ENCODE measurements at places on chromosomes 5 and 9. TPM values are rescaled to one million over a fixed set of nuclear protein-coding genes. Genes with fewer than 3 reads are reported as not detected.

The ADRB2 gene
- 0.11 TPM for total RNA-seq

The OR2V1 gene
- not detected for total RNA-seq

The CPLANE1 gene
- 4.8 TPM for total RNA-seq

The TAF1L gene
- total RNA-seq, result not detected

The LECT2 gene
- total RNA-seq, result not detected

The INSL6 gene
- total RNA-seq, result not detected

The IFNA16 gene
- total RNA-seq, result not detected

The KLHL9 gene
- total RNA-seq, result 21.6 TPM

The ENTR1 gene
- 114 TPM for total RNA-seq

The CDO1 gene
- 1.4 TPM for total RNA-seq

DNA sequence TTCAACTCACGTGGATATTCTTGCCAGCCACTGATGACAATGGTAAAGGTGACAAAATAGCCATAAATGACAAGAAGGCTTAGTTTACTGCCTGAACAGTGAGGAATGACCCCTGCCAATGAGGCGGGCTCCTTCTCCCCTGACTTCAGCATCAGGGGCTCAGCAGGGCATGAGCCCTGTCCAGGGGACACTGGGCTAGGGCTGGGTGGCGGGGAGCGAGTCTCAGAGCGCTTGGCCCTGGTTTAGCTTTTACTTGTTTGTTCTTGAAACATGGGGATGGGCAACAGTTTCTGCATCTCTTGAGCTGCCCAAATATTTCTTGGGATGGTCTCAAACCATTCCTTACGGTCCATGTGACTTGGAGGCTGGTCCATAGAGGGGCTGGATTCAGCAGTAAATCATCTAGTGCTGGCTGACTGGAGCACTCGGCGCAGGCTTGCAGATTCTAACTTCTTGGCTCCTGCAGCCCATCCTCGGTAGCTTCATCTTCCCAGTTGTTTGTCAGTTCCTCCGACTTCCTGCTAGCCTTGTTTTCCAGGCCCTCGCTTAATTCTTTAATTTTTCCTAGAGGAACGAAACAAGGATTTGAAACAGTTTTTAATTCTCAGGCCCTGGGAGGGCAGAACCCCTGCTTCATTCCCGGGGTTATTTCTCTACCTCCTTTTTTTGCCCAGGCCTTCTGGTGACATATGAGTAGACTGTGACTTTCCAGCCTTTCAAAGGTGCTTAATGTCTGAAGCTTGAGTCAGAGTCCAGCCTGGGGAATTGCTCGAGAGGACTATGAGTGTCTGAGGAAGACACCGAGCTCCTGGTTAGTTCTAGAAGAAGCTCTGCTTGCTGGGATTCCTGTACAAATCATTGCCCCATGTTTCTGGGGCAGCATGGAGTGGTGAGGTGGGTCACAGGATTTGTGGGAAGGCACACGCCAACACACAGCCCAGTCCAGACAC lies 4.5 kb upstream of the HMCN2 start:
- DNase-seq, result no peak

- peak; percentile 46 for DNase-seq
These were observed 380.8 kb upstream of the CD180 start for GRCh38 chr5:67577424-67577823.

DNA sequence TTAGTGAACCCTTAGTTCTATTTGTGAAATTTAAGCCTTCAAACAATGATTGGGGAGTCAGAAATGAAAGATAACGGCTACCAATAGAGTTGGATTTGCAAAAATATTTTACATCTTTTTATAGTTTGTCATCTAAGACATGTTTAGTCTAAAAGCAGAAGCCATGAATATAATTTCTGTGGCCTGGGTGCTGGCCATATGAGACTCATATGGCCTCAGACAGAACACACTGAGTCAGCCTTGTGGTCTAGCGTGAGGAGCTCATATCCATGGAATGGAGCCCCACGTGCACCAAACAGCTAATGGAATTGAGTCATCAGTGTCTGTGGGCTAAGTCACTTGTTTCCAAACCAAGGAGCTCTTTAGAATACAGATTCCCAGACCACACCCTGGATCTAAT lies 240.7 kb upstream of the NREP start:
- DNase-seq, result peak; percentile 99

- peak; percentile 42 for DNase-seq
These were observed 71.4 kb downstream of the ASTN2 start for GRCh38 chr9:117343427-117343826.

DNA sequence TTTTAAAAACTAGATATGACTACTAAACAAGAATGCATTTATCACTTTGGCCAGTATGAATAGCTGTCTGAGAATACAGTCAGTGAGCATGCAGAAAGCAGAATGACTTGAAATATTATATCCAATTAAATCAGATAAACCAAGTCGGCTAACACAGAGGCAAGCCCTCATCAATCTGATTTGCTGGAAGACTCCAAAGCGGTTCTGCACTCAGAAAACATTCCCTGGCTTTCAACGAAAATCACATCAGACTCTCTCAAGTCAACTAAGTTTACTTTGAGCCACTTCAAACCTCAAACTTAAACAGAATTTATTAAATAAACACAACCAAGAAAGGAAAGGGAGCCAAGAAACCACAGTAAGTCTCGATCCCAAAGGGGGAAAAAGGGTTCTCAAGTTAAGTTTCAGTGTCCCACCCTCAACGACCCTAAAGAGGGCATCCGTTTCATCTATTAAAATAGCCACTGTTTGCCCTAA lies 1.4 kb downstream of the MYO10 start:
- peak; percentile 37 for DNase-seq

- DNase-seq, result no peak
These were observed 10.5 kb downstream of the GLRX start for GRCh38 chr5:95812074-95812471.

- DNase-seq, result no peak
These were observed 79.4 kb upstream of the CCDC112 start for GRCh38 chr5:115375893-115376292.

DNA sequence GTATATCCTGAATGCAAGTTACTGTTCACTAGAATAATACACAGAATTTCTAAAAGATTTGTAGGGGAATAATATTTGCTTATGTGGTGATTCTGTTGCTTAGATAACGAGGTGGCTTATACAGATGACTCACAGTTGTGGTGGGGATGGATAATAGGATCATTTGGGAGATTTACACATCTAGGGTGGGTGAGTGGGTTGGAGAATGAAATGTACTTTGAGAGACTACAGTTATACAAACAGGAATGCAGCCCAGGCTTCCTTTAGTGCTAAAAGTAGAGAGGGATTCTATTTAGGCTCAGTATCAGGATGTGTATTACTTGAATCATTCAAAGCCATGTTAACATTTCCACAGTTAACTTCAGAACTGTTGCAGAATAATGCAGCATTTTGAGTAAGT lies 1.8 kb downstream of the CTXN3 start:
- DNase-seq, result peak; percentile 60

GRCh38 chr5:172052450-172053236 lies 46.2 kb upstream of the FBXW11 start:
- DNase-seq, result no peak

GRCh38 chr5:96117771-96118651 lies 156.4 kb upstream of the ELL2 start:
- DNase-seq, result no peak

- no peak for DNase-seq
These were observed 22.8 kb downstream of the SARDH start for GRCh38 chr9:133715295-133715865.

DNA sequence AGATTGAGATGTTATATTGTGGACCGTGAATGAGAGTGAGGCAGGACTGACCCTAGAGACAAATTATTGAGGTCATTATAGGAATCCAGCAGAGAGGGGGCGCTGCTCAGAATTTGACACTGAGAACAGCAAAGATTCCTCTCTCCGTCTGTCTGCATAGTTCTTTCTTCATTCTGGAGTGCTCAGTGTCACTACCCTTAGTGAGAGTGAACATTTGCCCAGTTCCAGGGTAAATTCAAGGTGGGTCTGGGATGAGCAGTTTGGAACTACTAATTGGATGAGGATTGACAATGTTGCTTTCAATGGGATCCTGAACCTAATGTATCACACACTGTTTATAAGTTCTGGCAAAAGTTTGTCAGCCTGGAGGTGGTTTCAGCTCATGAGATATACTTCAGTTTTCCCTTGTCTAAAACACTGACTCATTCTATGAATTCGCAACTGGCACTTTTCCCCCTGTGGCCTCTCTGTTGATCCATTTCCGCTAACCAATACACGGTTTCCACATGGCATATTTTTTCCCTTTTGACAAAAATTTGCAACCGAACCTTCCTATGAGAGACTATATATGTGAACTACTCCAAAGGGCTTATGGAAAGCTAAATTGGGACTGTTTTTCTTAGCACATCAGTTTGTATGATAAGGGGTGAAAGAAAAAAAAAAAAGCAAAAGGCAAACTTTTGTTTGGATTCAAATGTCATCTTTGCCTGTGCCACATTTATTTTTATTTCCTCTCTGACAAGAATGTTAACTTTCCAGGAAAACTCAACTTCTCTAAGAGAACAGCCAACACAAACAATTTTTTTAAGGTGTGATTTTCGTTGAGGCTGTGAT lies 1240.7 kb upstream of the WWC1 start:
- DNase-seq, result peak; percentile 64

- DNase-seq, result no peak
These were observed at the start of gene TXNDC8 for GRCh38 chr9:110337727-110338126. TXNDC8 (minus strand) TSS chr9:110337863.

DNA sequence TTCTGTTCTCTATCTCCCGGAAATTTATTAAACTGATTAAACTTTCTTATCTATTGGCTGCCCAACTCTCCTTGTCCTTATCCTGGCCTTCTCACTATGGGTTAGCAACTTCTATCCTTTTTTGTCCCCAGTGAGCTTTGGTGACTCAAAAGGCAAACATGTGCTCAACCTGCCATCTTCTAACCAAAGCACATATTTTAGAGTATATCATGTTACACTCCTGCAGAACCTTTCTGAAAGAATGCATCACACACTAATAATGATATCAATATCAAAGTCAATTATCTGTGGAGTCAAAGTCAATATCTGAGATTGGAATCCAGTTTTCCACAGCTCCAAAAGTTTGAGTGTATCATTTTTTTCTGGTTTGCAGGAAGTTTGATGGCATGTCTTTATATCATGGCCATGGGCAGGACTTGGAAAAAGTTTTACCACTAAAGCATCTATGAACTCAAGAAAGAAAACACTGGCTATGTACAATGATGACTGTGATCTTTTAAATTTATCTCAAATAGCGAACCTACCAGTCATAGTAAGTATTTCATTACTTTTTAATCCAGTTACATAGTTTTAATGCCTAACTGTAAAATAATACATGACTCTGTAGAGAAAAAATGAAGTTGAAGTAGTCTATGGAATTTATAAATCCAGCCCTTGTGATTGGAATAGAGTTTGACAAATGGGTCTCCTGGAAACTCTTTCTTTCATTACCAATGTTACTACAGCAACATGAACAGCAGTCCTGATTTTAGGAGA lies 166.8 kb downstream of the DROSHA start:
- DNase-seq, result peak; percentile 34

- DNase-seq, result no peak
These were observed 24.3 kb downstream of the KCNV2 start for GRCh38 chr9:2741441-2742158.

GRCh38 chr9:104969116-104969515 lies 41.2 kb upstream of the ABCA1 start:
- DNase-seq, result no peak

DNA sequence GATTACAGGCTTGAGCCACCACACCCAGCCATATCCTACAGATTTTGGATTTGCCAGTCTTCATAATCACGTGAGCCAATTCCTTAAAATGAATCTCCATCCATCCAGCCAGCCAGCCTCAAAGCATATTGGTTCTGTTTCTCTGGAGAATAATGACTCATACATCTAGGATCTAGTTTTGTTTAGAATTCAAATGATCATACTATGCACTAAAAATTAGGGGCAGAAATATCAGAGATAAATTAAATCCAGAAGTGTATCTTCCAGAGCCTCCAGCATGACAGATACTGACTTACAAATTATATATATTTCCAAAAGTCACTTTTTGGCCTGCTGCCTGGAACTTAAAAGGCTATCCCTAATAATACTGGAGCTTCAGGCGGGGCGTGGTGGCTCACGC lies 119.1 kb upstream of the NR5A1 start:
- DNase-seq, result no peak

GRCh38 chr9:126151031-126151685 lies 175.5 kb upstream of the MVB12B start:
- no peak for DNase-seq

- DNase-seq, result no peak
These were observed 39.2 kb downstream of the YIPF5 start for GRCh38 chr5:144131261-144131660.

DNA sequence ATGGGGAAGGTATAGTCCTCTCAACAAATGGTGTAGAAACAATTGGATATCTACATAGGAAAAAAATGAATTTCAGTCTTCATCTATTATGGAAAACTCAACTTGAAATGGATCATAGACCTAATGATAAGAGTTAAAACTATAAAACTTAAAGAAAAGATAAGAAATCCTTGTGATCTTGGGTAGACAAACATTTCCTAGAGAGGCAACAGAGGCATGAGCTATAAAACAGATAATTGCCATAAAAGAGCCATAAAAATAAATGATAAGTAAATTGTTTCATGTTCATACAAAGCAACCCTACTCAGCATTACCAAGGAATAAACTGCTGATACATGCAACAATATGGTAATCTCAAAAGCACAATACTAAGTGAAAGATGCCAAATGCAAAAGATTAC lies 76.2 kb downstream of the SNX18 start:
- no peak for DNase-seq

GRCh38 chr9:104872656-104873488 lies 55.1 kb downstream of the ABCA1 start:
- DNase-seq, result peak; percentile 99

DNA sequence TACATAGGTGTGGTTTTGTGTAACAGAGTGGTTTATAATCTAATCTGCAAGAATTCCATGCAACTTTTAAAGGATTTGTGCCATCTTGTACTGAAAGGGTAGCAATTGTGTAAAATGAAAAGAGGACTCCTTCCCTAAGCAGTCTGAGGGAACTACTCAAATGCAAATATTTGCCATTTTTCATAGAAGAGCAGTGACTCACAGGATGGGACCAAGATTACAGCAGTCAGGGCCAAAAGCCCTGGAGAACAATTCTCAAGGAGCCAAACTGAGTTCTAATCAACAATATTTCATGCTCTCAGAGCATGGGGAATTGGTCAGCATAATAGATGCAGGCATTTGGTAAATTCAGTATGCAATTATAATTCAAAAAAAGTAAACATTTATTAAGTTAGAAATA lies 495.8 kb downstream of the CHSY3 start:
- peak; percentile 56 for DNase-seq

- DNase-seq, result peak; percentile 28
These were observed 290.8 kb downstream of the DNAH5 start for GRCh38 chr5:13653709-13654108.

- DNase-seq, result peak; percentile 52
These were observed 2.5 kb downstream of the TNPO1 start for GRCh38 chr5:72818866-72819534.

- no peak for DNase-seq
These were observed 25.1 kb downstream of the EXD3 start for GRCh38 chr9:137397675-137398423.

DNA sequence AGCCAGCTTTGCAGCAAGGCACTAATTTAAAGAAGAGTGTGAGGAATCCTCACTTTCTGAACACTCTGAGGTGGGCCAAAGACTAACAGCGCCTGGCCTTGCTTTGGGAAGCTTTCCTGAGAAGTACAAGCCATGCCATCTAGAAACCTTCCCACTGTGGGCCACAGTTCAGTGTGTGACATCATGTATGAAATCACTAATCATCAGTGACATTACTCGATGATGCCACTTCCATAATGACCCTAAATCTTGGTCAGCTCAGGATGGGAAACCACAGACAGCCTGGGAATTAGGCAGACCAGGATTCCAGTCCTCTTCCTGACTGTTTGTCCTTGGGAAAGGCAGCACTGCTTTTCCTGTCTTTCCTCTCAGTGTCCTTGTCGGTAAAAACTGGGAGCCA lies 54.2 kb upstream of the HSPA9 start:
- no peak for DNase-seq

Data from HT1080 (cell line).